CD4-positive, alpha-beta T cell (primary cell): ENCODE measurements at places on chromosomes 11 and 22.

DNA sequence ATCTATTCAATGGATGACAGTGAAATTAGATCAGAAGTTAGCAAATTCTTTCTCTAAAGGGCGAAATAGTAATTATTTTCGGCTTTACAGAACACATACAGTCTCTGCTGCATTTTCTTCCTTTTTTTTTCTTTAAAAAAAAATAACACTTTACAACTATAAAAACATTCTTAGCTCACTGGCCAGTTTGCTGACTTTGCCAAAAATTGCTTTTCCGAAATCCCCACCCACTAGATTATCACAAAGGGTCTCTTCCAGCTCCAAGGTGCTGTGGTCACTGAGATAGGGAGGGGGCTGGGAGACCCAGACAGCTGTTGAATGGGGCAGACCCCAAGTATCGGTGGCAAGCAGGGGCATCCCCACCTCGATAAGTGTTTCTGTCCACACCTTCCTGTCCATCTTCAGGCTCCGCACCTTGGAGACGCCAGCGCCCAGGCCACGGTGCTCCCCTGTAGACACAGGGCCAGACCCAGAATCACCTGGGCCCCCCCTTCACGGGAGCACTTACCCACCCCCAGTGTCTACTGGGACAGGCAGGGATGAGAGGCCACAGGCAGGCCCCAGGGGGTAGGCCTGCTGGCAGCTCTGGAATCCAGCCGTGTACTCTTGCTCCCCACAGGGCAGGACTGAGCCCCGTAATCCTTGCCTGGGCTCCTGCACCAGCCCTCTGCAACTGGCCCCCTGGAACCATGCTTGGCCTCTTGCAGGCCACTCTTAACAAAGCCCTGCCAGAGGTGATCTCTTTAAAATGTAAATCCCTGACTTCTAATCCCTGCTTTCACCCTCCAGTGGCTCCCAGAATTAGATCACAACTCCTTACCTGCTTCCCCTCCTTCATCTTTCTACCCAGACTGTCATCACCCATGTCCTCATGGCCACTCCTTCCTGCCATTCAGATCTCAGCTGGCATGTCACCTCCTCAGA lies 31.5 kb upstream of the PDE2A start:
- DNase-seq, result no peak

GRCh38 chr11:112588252-112588694 lies 327.6 kb upstream of the PLET1 start:
- DNase-seq, result peak; percentile 7

DNA sequence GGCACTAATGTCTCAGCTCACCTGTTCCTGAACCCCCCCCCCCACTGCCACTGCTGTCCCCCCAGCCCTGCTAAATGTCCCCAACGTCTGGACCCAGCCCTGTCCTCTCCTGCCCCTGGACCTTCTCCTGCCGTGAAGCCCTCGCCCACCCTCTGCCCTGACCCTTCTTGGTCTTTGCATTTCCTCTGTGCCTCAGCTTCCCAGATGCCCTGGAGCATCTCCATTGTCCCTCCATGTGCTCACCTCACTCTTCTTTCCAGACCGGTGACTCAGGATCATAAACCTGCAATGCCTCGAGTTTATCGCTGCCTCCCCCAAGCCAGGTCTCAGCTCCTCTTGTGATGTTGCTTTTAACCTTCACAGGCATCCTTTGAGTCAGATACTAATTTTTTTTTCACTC lies 416.4 kb downstream of the BRD1 start:
- DNase-seq, result no peak

GRCh38 chr11:107043242-107044006 lies 25.1 kb upstream of the GUCY1A2 start:
- DNase-seq, result no peak

- DNase-seq, result no peak
Observed at GRCh38 chr11:69027704-69028372, 14.8 kb upstream of the MRGPRF start.

- DNase-seq, result no peak
Observed at GRCh38 chr11:377883-378500, 8.7 kb downstream of the B4GALNT4 start.

- no peak for DNase-seq
Observed at GRCh38 chr11:123587044-123587443, 67.4 kb downstream of the SCN3B start.

DNA sequence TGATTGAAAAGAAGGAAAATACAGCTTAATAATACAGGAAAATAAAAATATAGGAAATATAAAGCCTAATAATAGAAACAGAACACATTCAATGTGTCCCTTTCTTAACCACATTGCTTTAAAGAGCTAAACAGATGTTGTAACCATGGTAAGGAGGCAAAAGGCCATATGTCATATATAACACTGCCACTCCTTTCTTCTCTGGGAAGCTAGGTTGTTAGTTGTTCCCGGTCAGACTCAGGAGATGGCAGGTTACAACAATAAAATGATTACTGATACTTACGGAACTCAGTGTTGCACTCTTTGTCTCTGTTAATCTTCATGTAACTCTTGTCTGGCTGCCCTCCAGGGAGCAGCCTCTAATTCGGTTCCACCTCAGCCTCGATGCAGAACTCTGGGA lies 134.7 kb upstream of the PGR start:
- no peak for DNase-seq

DNA sequence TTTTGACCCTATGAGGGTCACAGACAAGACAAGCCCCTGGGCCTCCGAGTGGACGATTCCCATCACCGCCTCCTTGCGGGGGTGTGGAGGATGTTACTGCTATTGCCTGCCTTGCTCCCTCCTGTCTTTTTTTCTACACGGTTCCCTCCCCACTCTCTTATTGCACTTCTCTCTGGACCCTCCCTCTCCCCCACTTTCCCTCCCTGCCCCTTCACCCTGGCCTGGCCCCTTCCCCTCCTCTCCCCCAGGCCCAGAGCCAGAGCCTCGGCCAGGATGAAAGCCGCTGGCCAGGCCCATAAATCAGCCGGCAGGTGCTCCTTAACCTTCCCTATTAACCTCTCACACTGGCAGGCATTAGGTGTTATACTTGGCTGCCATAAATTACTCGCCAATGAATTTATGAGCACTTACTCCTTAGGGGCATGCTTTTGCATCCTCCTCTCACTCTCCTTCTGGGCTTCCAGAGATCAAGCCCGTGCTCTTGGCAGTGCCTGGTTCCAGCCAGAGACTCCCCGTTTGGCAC lies 18.3 kb upstream of the ALX4 start:
- DNase-seq, result no peak

DNA sequence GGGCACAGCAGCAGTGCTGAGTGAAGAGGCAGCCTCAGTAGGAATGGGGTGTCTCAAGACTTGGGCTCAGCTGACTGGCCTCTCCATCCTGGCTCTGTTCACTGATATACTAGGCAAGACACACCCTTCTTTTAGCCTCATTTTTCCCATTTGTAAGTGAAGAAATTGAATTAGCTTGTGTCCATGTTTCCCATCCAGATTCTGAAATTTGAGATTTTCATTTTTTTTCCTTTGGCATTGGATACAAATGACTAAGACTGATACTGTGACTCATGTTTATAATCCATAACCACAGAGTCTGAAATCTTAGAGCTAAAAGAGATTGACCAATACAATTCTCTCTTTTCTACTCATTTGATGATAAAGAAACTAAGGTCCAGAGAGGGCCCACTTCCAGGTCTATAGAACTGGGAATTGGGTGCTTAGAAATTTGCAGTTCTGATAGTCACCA lies 110.9 kb downstream of the KCNC1 start:
- no peak for DNase-seq
